ENCODE measurements at places on chromosomes 16 and 17. TPM values are rescaled to one million over a fixed set of nuclear protein-coding genes. Genes with fewer than 3 reads are reported as not detected.

DNA sequence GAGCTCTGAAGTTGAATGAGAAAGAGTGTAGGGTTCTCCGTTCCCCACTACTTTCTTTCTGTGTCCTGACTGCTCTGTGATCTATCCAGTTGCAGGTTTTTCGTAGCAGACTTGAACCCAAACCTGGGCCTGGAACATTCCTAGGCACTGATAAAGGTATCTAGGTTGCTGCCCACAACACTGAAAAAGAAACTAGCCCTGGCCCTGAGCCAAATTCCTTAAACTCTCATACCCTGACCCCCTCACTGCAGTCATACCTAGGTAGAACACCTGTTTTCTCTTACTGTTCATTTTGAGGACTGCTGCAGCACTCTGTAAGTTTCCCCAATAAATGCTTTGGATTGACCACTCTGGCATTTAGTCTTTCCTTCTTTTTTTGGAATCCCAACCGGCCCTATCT, 5.4 kb downstream of the HYDIN start:
- DNase-seq = no peak

DNA sequence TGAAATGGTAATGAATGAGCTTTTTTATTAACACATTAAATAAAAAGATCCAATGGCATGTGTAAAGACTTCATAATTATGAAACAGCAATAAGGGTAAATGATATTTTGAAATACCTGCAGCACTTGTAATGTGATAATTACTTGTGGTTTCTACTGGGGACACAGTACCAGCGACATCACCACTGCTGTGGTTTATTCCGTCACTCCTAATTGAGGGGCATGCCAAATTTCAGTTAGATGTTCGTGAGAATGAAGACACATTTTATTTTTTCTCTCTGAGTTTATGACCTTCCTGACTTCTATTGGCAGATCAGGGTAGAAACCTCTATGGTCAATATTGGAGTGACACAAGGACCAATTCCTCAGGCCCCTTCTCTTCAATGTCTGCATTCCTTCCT, 131.9 kb upstream of the XYLT1 start:
- no peak for DNase-seq

PRAC2 gene
- polyA plus RNA-seq = not detected

MYO15A gene
- polyA plus RNA-seq = 3.9 TPM

GRCh38 chr17:41012326-41013120, 3.6 kb upstream of the KRTAP3-1 start:
- no peak for DNase-seq

DNA sequence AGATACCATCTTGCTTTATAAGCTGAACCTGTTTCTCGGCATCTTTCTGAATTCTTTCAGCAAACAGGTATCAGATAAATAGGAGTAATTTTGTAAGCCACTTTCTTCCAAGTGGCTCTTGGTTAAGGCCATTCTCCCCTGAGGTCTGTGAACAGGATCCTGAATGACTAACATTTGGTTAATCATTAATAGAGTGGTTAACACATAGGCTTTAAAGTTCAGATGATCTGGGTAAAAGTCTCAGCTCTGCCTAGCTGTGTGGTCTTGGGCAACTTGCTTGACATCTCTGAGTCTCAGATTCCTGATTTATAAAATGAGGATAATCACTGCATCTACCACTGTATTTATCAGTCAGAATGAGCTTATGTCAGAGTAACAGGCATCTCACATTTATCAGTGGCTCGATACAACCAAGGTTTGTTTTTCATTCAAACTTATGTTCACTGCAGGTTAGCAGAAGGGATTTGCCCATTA, 44.4 kb upstream of the ANKFN1 start:
- DNase-seq = peak; percentile 10

Measured in left kidney (tissue), 8 donors.